T-cell (primary cell): ENCODE measurements at places on chromosomes 13 and 19.

DNA sequence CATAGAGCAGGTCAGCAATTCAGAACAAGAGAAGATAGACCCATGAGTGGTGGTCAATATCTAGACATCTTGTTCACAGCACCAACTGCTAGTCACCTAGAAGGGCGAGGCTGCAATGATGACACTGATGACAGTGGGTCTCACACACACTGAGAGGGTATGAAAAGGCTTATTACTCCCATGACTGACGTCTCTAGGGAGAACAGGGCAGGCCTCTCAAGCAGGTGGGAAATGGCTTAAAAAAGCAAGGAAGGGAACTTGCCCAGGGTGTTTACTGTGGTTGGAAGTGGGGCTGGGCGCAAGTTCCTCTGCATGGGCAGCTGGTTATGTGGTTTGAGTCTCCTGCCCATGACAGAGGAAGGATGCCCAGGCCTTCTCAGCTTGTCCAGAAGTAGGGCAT is 33.8 kb downstream of the ZNF44 start:
- H3K4me3 ChIP-seq, result no peak overlapping the region
- no peaks in the 10 kb centered on the region for H3K36me3 ChIP-seq
- no peak for DNase-seq
- H3K27me3 ChIP-seq, result no peaks in the 10 kb centered on the region

DNA sequence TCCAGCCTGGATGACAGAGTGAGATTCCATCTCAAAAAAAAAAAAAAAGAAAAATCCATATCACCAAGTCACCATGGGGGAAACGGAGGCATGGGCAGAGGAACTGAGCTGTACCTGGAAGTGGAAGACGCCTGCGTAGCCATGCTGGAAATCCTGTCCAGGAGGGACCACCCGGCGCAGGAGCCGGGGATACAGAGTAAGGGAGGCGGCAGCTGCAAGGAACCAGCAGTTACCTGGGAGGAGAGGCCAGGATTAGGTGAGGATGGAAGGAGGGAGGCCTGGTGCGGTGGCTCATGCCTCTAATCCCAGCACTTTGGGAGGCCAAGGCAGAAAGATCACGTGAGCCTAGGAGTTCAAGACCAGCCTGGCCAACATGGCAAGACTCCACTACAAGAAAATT is 2.0 kb downstream of the CAPN12 start:
- DNase-seq, result no peak
- no peak overlapping the region for H3K27ac ChIP-seq

- DNase-seq, result no peak
- H3K4me3 ChIP-seq, result no peak overlapping the region
- no peaks in the 10 kb centered on the region for H3K36me3 ChIP-seq
- H3K27ac ChIP-seq, result no peak overlapping the region
Observed at GRCh38 chr19:35128398-35129057, 6.3 kb downstream of the LGI4 start.

DNA sequence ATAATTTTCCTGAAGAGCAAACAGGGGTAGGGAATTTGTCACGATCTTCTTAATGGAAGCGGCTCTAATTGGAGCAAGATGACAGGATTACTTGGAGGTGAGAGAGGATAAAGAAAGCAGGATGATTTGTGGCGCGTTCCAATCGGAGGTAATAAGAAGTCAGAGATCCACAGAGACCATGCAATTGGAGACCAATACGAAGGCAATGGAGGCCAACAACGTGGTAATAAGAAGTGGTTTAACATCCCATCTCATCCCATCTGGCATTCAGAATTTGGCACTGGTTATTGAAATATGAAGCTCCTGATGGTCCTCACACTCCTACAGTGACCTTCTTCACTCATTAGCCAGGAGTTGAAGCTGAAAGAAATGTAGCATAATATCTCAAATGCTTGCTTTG is 130.6 kb downstream of the DLEU7 start:
- H3K27me3 ChIP-seq, result no peaks in the 10 kb centered on the region
- H3K27ac ChIP-seq, result no peak overlapping the region
- no peaks in the 10 kb centered on the region for H3K36me3 ChIP-seq
- no peak overlapping the region for H3K4me3 ChIP-seq
- DNase-seq, result no peak

DNA sequence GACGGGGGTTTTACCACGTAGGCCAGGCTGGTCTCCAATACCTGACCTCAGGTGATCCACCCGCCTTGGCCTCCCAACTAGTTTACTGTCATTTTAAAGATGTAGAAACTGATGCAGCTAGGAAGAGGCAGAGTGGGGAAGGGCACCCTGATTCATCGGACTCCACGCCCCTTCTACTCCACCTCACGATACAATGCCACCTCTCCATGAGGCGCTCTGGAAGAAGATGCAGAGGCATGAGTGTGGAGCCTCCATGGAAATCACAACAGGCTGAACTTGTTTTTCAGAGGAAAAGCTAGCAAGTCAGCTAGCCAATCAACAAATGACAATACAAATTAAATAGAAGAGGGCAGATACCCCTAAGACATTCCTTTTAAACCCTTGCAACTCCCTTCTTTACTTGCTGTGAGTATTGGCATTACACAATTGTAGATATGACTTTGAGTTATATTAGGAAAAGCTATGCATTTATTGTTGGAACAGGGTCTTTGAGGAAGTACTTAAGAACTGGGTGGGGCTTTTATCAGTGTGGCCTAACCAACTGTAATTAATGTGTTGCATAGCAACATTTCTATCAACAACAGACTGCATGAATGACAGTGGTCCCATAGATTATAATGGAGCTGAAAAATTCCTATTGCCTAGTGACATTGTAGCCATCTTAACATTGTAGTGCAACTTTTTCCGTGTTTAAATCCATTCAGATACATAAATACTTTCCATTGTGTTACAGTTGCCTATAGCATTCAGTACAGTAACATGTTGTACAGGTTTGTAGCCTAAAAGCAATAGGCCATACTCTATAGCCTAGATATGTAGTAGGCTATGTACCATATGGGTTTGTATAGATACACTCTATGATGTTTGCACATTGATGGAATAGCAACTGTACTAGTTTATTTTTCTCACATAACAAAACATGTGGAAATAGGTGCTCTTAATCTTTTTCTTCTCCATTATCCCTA is 17.6 kb downstream of the WDFY2 start:
- no peak overlapping the region for H3K4me3 ChIP-seq
- H3K36me3 ChIP-seq, result no peaks in the 10 kb centered on the region
- peaks cover 3% of the 10 kb centered on the region for H3K4me1 ChIP-seq
- no peak for DNase-seq
- no peaks in the 10 kb centered on the region for H3K27me3 ChIP-seq
- no peak overlapping the region for H3K27ac ChIP-seq

DNA sequence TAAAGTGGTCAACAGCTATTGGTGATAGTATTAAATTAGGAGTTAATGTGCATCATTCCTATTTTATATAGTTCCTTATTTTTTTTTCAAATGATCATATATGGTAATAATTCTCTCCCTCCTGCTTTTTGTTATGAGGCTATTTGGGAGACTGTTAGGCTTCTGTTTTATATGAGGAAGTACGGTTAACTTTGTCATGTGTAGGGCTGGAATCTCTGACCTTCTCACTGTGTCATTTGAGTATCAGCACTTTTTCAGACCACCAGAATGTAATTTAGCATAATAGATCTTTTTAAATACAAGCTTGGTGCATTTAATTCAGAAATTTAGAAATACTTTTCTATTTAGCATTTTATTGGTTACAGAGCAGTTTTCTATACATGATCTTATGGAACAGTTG is 7.7 kb downstream of the DGKH start:
- H3K27ac ChIP-seq, result no peak overlapping the region
- peaks cover 14% of the 10 kb centered on the region for H3K4me1 ChIP-seq
- H3K4me3 ChIP-seq, result no peak overlapping the region

- no peaks in the 10 kb centered on the region for H3K4me1 ChIP-seq
- no peak overlapping the region for H3K27ac ChIP-seq
- H3K27me3 ChIP-seq, result no peaks in the 10 kb centered on the region
- H3K36me3 ChIP-seq, result no peaks in the 10 kb centered on the region
- no peak overlapping the region for H3K4me3 ChIP-seq
Observed at GRCh38 chr13:112179995-112180394, 113.0 kb downstream of the SOX1 start.

DNA sequence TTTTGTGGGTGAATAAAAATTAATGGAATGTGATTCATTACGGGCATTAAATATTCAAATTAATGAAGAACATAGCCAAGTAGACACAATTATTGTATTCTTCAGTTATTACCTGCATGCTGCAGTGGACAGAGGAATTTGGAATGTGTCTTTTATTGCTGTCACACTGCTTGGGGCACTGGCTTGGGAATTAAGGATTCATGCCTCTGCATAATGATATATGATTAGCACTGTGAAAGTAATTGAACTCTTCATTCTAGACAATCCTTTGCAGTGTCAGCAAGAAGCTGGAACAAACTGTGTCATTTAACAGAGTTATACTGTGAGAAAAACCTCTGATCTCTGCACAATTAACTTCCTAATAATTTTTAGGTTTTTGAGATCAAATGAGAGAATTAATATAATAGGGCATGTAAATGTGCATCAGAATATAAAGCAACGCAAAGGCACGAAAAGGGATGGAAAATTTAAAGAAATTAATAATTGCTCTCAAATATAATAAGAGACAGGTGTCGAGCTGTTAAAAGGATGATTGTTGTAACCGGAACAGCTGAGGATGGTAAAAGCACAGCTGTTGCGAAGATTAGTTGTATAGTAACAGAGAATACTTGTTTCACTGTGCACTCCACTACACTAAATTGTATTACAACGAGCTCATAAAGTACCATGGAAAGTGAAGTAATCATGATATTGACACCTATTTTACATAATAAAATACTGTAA is 235.1 kb upstream of the MIR17HG start:
- no peak overlapping the region for H3K4me3 ChIP-seq
- DNase-seq, result no peak
- no peaks in the 10 kb centered on the region for H3K27me3 ChIP-seq

- no peak overlapping the region for H3K27ac ChIP-seq
- H3K36me3 ChIP-seq, result no peaks in the 10 kb centered on the region
- H3K4me1 ChIP-seq, result no peaks in the 10 kb centered on the region
- no peak for DNase-seq
- peaks cover 3% of the 10 kb centered on the region for H3K27me3 ChIP-seq
Observed at GRCh38 chr13:28463481-28463880, 31.4 kb downstream of the FLT1 start.
